ENCODE measurements at places on chromosomes 1 and 21.
A peak's percentile ranks its signal among the peaks of the same experiment; 100 is the strongest.

GRCh38 chr1:39088658-39089057 is 62.5 kb downstream of the NDUFS5 start:
- no peak for DNase-seq

DNA sequence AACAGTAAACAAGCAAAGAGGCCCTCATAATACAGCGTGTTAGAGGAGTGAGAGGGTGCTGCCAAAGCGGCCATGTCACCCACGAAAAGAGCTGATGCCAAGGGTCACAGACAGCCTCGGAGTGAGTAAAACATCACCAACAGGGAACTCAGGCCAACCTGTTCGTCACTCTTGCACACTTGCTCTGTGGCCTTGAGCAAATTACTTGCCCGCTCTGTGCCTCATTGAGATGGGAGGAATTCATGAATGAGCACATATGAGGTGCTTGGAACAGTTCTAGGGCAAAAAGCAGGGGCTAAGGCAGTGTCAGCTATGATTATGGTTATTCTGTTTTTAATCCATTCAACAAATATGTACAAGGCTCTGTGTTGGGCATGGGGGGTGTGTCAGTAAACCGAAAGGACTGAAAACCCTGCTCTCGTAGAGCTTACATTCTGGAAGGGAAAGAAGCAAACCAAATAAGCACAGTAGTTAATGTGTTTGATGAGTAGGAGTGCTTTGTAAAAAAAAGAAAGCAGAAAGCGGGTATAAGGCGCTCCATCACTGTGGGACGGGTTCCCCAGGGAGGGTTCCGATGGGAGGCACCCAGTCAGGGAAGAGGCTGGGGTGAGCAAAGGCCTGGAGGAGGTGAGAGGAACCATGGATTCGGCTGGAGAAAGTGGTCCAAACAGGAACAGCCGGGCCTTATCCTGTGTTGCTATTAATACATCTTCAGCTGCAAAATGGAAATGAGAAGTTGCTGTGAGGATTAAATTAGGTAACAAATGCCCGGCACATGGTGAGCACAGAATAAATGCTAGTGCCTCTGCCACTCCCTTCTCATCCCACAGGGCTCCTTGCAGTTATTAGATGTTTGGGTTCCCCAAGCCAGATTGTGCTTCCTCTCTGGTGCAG is 39.5 kb upstream of the RD3 start:
- DNase-seq = no peak

DNA sequence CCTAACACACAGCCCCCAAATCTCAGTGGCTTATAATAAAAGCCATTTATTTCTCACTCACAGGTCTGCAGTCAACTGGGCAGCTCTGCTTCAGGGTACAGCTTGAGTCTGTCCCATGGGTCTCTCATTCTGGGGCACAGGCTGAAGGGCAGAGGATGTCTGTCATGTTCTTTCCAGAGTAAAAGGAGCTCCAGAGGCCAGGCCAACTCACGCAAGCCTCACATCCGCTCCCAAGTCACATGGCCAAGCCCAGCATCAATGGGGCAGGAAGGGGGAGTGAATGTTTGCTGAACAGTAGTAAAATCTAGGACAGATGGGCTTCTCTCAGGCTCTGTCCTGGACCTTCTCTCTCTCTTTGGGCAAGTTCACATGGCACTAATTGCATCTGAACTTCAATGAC is 7.1 kb upstream of the SSBP3 start:
- no peak for DNase-seq

DNA sequence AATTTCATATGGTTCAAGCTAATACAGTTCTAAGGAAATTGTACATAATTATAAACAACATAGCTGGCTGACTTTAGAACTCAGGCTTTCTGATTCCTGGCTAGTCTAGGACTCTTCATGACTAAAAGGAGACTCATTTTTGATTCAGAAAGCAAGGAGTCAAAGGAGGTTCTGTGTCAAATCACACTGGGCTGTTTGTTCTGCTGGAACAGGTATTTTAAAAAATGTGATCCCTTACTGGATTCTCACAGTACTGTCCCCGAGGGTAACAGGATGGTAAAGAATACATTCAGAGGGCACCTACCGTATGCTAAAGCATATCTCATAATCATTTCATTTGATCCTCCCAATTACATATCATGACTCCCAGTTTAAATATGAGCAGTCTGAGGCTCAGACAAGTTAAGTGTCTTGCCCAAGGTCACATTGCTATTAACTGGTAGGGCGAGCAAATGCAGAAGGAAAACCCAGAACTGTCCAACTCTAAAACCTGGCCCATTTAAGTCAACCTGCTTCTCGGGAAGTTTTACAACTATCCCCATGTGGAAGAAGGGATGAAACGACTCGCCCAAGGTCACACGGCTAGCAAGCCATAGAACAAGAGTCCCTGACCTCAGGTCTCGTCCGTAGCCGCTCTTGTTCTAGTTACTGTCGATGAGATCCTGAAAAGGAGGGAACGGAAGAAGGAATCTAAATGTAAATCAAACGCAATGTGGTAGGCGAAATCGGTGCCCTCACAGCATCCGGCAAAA is 675 bp downstream of the MYSM1 start:
- DNase-seq = no peak

DNA sequence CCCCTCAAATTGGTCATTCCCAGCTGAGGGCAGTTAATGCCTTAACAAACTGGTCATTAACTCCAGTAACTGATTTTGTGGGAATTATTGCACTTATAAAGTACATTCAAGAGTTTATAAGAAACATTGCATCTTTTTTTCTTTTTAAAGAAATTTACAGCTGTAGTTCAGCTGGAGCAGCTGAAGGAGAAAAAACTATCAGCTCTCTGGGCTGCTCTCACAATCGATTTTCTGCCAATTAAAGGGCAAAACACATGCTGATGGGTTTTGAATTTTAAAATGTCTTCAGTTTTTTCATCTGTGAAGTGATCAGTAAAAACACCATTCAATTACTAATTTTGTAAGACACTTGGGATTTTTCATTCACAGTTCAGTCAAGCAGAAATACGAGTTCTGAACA is 74.7 kb downstream of the KIFAP3 start:
- DNase-seq = no peak

GRCh38 chr1:109091078-109091838 is 694 bp downstream of the TMEM167B start:
- DNase-seq = no peak

- no peak for DNase-seq
These were observed 621.2 kb upstream of the PRMT6 start for GRCh38 chr1:106435269-106435668.

GRCh38 chr1:210291786-210292230 is 36.9 kb upstream of the HHAT start:
- DNase-seq = no peak

DNA sequence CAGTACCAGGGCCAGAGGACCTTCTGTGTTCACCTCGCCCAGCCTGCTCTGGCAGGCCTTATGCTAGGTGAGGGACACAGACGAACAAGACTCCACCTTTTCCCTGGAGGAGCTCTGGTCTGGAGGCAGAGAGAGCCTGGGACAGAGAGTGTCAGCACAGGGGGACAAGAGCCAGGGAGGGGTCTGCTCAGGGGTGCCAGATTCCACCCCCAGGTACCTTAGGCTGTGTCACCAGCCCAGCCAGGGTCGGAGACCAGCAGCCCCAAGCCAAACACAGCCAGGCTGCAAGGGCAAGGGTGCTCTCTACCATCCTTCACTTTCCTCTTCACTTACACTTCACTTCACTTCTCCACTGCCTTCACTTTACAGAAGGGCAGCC is 4.3 kb upstream of the LRP8 start:
- DNase-seq = no peak

DNA sequence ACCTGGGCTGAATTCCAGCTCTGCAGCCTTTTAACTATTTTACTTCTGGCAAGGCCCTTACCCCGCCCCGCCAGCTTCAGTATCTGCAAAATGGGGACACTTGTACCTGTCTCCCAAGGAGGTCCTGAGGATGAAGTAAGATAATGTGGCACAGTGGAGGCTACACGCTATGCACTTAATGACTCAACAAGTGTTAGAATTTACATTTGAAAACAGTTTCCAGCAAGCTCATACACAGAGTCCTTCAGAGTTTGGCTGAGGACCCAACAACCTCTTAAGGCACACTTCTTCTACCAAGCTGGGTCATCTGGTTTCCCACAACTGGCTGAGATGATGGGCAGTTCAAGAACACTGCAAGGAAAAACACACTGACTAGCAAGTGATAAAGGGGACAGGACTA is 30.2 kb upstream of the SLC22A15 start:
- DNase-seq = no peak

- DNase-seq = no peak
These were observed 223.5 kb downstream of the HMCN1 start for GRCh38 chr1:185957441-185958363.

GRCh38 chr1:9249534-9250410 is 15.2 kb downstream of the H6PD start:
- no peak for DNase-seq

GRCh38 chr1:221886743-221887414 is 145.0 kb upstream of the DUSP10 start:
- DNase-seq = no peak

- peak; percentile 62 for DNase-seq
These were observed at the start of gene AMIGO1 for GRCh38 chr1:109509176-109510134. Gene AMIGO1 (minus strand): TSS chr1:109509727. CDS start chr1:109508912, 815 bp downstream.

DNA sequence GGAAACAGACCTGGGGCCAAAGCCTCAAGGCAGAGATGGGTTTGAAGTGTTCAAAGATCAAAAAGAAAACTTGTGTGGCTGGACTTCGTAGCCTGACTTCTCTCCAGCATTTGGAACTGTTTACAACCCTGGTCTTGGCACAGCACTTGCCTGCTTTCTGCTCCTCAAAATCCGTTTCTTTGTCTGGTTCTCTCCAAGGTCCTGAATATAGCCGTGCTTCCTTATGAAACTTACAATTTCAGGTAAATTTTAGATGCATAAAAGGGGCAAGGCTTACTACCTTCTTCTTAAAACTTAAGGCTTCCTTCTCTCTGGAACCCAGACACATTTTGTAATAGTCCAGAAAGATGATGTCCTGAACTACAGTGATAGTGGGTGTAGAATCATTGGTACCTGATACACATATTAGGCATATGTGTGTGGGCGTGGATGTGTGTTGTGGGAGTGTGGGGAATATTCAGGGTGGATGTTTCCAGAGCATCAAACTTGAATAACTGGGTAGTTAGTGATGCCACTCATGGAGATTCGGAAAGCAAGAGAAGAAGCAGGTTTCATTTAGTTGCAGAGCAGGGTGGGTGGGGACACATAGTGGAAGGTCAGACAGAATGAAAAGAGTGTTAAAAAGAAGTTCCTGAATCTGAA is 26.4 kb upstream of the FAM78B start:
- DNase-seq = no peak

GRCh38 chr1:111454859-111455641 is 5.8 kb downstream of the ATP5PB start:
- no peak for DNase-seq

DNA sequence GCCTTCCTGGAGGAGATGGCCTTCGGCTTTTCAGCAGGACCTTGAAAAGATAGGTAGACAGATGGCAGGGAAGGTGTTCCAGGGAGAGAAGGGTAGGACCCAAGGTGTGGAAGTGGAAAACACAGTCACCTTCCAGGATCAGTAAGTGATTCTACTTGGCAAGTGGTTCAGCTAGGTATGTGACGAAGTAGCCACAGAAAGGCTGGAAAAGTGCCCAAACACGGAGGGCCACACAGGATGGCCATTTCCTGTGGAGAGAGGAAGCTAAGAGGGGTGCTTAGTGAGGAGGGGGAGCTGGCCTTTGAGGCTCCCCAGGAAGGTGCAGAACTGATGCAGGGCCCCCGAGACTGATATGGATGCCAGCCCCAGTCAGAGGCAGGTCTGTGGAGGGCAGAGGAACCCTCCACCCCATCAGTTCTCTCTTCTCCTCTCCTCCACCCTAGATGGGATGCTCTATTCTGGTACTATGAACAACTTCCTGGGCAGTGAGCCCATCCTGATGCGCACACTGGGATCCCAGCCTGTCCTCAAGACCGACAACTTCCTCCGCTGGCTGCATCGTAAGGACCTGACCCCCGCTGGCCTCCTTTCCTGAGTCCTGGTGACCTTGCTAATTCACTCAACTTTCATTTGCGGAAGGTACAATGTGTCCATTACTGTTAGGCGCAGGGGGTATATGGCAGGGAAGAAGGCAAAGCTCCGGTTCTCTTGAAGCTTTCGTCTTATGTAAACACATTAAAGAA is 6.8 kb downstream of the SEMA4A start:
- DNase-seq = no peak

DNA sequence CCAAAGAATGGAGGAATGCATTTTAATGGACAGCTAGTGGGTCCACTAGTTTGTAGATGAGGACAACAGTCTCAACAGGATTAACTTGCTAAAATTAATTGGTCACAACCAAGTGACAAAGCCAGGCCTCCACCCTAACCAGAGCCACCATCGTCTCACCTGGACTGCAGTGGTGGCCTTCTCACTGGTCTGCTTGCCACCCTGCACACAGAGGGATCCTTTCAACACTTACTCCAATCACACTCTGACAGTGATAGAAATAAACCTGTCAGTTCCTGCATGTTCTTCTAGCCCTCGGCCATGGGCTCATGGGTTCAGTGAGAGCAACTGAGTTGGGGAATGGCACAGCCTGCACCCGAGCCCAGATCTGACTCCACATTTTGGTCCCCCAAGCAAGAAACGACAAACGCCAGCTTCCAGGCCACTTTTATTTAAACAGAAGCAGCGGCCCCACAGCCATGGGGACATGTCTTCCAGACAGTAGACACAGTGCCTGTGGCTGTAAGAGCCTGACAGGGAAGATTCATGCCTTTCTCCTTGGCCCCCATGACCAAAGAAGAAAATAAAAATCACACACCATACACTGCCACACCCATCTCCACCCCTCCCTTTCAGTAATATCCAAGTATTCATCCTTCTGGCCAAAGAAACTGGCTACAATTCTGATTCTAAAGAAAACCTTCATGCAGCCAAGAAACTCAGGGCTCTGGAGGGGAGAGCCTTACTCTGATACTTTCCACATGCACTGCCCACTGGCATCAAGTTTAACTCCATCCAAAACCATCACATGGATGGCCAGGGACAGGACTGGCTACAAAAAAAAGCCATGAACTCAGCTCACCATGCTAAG is 37.6 kb downstream of the DHCR24 start:
- DNase-seq = no peak

DNA sequence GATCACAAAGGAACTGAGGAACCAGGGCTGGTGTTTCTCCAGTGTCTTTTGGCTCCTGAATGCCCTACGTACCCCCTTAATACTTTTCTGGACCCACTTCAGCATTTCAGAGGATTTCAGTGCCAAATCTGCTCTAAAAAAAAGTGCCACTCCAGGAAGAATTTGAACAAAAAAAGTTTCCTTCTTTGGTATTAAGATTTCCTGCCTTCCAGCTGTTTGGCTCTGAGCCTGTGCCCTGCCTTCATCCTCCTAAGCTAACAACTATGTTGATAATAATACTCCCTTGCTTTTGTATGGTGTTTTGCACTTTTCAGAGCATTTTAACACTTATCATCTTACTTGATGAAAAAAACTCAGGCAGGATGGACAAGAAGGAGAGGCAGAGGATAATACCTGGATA is 11.0 kb upstream of the RIMS3 start:
- DNase-seq = no peak

DNA sequence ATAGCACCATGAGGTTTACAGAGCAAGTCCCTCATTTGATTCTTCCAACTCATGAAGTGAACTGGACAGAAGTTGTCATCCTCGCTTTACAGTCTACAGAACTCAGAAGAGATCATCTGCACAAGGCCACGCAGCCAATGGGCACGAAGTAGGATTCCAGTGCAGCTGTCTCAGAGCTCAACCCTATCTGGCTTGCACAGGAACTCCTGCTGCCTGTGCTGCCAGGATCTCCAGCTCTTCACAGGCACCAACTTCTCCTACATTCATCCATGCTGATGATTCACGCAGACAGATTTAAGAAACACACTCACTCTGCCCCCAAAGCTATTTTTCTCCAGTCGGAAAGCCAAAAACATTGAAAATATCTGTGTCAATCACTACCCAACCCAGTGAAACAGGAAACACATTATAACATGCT is 157.0 kb downstream of the RERE start:
- no peak for DNase-seq

GRCh38 chr1:185291159-185291558 is 25.9 kb downstream of the IVNS1ABP start:
- DNase-seq = no peak
